ENCODE measurements at places on chromosomes 3 and 15.

DNA sequence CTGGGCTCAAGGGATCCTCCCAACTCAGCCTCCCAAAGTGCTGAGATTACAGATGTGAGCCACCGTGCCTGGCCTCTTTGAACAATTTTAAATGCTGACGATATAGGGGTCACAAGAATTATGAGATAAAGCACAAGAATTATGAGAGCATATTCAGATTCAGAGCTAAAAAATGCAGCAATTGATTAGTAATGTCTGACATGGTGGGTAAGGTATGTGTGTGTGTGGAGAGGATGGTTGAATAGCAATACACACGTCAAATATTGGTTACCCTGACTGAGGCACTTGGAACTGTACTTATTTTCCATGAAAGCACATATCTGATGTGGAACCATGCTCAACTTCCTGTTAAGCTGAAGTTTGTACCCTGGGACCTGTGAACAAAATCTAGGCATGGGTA is 115.6 kb downstream of the EOMES start:
- DNase-seq = peak; percentile 22

- no peak for DNase-seq
Measured at GRCh38 chr3:72768481-72768880, 79.8 kb downstream of the SHQ1 start.

- no peak for DNase-seq
Measured at GRCh38 chr15:100690795-100691158, 88.4 kb downstream of the ASB7 start.

GRCh38 chr3:99714575-99714974 is 76.2 kb downstream of the COL8A1 start:
- DNase-seq = no peak

DNA sequence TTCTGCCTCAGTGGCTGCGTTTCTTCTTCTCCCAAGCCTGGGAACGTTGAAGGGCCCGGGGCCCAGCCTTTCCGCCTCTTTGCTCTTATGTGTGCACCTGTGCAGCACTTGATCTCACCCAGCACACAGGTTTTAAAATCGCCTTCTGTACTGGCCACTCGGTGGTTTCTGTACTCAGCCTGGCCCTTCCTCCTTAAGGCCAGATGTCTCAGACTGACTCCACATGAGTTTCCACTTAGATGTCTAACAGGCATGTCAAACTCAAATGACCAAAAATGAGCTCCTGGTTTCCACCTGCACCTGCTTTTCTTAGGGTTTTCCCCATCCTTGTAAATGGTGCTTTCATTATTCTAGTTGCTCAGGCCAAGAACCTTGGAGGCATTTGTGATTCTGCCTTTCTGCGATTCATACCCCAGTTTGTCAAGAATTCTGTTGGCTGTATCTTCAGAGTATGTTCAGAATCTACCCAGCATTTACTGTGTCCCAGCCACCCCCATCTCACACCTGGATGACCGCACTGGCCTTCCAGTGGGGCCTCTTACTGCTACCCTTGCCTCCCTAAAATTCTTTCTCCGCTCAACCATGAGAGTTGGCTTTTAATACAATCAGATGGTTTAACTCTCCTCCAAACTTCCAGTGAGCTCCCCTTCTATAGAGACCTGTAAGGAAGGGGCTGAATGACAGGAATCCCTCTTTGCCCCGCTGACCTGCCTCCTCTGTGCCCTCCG is 2.2 kb upstream of the TRAK1 start:
- DNase-seq = no peak

- peak; percentile 72 for DNase-seq
Measured at GRCh38 chr3:190205739-190206138, 85.0 kb upstream of the P3H2 start.

GRCh38 chr15:39946862-39947261 is 12.9 kb downstream of the EIF2AK4 start:
- DNase-seq = peak; percentile 40

DNA sequence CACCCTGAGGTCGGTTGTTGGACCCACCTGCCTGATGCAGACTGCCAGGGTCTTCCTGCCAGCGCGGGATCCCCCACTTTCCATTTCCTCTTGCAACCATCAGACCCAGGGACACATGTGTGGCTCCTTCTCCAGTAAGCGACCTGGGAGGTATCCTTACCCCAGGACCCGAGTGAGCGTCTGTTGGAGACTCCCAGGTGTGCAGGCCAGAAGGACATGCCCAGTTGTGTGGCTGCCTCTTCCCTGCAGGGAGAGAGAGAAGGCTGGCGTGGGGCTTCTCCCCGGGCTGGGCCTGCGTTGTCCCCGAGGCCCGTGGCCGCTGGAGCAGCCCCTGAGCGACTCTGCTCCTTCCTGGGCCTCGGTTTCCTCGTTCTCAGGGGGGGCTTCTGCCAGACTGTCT is 56.8 kb downstream of the APBA2 start:
- DNase-seq = no peak

GRCh38 chr3:117788061-117788460 is 1078.5 kb downstream of the TUSC7 start:
- DNase-seq = peak; percentile 90

- no peak for DNase-seq
Measured at GRCh38 chr15:76328958-76329357, 7.6 kb upstream of the ISL2 start.

DNA sequence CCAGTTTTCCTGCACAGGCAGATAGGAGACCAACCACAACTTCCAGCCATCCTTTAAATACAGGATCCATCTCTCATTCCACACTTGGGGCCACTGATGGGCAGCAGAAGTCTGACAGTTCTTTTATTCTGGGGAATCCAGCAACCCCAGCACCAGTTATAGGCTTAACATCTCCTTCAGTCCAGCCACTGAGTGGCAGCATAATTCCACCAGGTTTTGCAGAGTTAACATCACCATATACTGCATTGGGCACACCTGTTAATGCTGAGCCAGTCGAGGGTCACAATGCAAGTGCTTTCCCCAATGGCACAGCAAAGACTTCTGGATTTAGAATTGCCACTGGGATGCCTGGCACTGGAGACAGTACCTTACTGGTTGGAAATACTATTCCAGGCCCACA is 2.9 kb downstream of the NPAP1 start:
- DNase-seq = no peak

- DNase-seq = no peak
Measured at GRCh38 chr3:73207946-73208440, 146.5 kb downstream of the EBLN2 start.

DNA sequence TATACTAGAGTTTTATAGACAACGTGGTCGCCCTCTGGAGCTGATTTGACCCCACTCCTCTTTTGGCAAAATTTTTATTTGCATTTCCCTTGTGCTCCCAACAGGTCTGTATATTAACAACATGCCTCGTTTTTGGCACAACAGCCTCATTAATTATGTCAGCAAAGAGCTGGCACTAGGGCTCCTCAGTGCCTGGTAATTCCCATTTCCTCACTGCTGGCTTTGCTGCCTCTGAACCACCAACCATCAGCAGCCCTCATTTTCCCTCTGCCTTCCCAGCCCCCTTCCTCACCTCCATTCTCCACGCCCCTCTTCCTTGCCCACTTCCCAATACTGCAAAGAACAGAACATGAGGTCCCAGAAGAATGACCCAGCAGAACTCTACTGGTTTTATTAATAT is 204.8 kb downstream of the ABHD5 start:
- no peak for DNase-seq

GRCh38 chr15:77162872-77163633 is 92.1 kb upstream of the TSPAN3 start:
- no peak for DNase-seq

GRCh38 chr3:191963182-191963581 is 502.2 kb downstream of the PYDC2 start:
- DNase-seq = peak; percentile 83

DNA sequence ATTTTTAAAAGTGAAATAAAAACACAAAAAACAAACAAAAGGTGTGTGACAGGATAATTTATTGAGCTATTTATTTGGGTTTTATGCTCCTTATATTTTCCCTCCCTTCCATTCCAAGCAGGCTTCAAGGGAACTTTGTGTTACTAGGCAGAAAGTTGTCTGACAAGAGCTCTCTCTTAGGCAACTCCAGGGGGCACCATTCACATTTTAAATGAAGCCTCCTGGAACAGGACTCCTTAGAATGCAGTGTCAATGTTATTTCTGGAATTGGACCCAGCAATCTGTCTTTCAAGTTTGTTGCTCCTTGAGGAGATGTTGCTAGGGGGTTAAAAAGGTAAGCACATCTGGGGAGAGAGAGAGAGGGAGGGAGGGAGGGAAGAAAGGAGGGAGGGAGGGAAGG is 5.4 kb upstream of the RFX7 start:
- peak; percentile 63 for DNase-seq

- DNase-seq = no peak
Measured at GRCh38 chr15:92705764-92706163, 50.2 kb upstream of the FAM174B start.

Data from astrocyte of the spinal cord (primary cell).